Stimulated activated CD4-positive, alpha-beta T cell treated with anti-CD3 and anti-CD28 coated beads, TNF-alpha, amount 100 ng/mL, for 4 hours (primary cell): ENCODE measurements at places on chromosomes 12 and 14.

- no peak for DNase-seq
Observed at GRCh38 chr14:23529016-23529415, 22.5 kb downstream of the ZFHX2 start.

DNA sequence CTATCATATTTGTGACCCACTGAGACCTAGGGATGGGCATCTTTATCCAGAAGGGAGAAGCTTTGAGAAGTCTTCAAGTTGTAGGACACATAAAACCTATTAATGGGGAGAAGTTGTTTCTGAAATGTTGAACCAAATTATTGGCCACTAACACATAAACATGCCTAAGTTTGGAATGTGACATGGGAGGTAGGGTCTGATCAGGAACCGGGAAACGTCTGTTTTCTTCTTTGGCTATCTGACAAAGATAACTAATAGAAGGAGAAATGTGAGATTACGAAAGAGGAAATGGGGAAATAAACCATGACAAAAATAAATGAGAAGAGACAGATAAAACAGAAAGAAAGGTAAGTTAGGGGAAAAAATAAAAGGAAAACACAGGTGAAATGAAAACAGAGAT lies 425.2 kb downstream of the EGLN3 start:
- no peak for DNase-seq

GRCh38 chr14:82536566-82536965 lies 1002.9 kb upstream of the SEL1L start:
- DNase-seq, result no peak

DNA sequence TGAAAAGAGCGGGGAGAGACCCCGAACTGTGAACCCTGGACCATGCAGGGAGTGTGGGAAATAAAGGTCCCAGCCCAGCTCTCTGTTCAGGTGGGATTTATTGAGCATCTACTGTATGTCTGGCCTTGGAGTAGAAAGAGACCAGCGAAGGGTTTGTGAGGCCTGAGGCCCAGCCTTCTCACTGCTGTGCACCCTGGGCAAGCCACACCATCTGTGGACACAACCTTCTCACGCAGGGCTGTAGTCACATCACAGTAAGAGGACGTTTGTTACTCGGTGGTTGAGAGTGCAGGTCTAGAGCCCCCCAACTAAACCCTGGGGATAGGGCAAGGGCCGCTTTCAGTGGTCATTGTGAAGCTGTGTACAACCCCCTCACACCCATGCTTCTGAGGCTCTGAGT lies 18.2 kb downstream of the FAM222A start:
- no peak for DNase-seq

- DNase-seq, result no peak
Observed at GRCh38 chr14:57736391-57736790, 129.5 kb downstream of the SLC35F4 start.

DNA sequence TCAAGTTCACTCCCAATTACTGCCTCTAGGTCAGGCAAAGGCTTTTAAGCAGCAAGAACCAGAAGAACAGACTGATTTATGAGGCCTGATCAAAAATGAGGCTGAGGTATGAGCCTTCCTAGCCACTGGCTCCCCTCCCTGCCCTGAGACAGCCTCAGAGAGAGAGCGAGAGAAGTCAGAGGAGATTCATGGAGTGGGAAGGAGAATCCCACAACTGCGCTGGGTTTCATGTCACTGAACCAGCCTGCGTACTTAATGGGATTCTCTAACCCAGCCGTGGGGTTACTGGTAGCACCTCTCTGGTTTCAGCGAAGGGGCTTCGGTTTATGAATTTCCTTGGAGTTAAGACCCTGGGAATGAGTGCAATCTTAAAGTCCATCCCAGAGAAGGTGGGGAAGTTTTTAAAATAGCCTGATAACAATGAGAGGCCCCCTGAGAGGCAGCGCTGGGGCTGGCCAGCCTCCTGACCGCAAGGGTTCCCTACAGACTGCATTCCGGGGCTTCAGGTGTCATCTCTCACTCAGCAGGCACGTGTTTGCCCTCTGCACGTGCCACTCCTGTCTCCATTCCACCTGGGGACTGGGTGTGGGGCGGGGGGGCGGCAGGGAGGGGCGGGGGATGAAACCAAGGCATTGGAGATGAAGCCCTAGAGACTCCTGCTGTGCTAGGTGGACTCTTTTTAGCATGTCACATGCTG lies 6.1 kb upstream of the GPRC5A start:
- DNase-seq, result no peak

- DNase-seq, result no peak
Observed at GRCh38 chr14:87816416-87816815, 176.6 kb downstream of the GALC start.

DNA sequence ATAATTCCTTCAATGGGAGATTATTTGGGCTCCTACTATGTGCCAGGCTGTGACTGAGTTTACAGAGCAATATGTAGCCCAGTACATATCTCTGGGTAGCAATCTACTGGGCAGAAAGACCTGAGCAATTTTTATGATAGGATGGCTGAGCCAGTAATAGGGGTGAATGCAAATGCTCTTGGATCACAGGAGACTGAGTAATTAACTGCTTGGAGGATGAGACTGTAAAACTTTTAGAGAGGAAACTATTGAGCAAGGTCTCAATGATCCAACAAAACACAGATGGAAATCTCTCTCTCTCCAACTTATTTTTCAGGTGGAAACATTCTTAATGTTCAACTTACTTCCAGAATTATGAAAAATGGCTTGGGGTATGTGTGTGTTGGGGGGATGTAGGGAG lies 402.2 kb downstream of the AEBP2 start:
- DNase-seq, result no peak

DNA sequence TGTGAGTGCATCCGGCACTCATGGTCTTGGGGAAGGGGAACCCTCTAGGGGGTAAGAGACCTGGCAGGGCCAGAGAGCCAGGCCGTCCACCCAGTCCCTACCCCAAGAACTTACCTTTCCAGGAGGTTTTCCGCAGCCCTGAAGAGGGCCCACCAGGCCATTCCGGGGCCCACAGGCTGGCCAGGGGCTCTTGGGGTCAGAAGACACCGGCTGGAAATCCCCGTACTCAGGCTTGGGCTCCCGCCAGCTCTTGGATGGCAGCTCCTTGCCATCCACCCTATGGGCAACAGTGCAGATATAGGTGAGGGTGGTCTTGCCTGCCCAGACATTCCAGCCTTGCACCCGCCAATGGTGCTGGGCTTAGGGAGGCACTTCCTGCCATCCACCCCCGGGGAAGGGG lies 34.6 kb downstream of the NCKAP5L start:
- DNase-seq, result no peak

GRCh38 chr12:109981311-109981710 lies 14.9 kb downstream of the GIT2 start:
- DNase-seq, result no peak

DNA sequence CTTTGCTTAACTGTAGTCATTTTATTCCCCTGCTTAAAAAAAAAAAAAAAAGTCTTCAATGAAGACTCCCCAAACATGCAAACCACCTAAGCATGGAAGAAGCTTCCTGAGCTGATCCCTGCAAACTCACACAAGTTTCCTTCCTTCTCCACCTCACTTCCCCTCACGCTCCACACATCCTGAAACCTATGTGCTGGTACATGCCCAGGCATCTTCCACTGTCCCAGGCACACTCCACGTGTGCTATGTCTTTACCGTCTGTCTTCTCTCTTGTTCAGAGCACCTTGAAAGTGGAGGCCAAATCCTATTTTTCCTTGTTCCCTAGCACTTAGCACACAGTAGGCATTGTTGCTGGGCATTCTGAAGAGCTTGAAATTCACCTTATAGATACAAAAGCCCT lies 13.4 kb downstream of the LRIG3 start:
- DNase-seq, result no peak
